ENCODE measurements at places on chromosomes 12 and 14.

DNA sequence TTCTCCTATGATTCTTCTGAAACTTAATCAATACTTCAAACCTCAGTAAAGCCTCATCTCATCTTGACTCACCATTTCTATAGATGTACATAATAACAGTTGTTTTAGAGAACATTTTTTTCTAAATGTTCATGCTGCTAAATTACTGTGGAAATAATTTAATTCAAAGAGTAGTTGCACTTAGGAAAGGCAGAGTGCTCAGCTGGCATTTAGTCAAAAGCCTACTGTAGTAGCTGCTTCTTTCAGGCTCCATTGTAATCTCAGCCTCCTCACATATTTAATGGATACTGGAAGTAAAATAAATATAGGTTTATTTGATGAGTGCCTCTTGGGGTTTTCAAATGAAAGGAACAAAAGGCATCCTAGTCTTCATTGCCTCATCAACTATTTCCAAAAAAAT is 325.0 kb downstream of the CCER1 start:
- H3K4me1 ChIP-seq, result no peaks in the 10 kb centered on the region
- no peaks in the 10 kb centered on the region for H3K27me3 ChIP-seq
- H3K27ac ChIP-seq, result no peak overlapping the region
- no peak overlapping the region for H3K4me3 ChIP-seq
- DNase-seq, result no peak

DNA sequence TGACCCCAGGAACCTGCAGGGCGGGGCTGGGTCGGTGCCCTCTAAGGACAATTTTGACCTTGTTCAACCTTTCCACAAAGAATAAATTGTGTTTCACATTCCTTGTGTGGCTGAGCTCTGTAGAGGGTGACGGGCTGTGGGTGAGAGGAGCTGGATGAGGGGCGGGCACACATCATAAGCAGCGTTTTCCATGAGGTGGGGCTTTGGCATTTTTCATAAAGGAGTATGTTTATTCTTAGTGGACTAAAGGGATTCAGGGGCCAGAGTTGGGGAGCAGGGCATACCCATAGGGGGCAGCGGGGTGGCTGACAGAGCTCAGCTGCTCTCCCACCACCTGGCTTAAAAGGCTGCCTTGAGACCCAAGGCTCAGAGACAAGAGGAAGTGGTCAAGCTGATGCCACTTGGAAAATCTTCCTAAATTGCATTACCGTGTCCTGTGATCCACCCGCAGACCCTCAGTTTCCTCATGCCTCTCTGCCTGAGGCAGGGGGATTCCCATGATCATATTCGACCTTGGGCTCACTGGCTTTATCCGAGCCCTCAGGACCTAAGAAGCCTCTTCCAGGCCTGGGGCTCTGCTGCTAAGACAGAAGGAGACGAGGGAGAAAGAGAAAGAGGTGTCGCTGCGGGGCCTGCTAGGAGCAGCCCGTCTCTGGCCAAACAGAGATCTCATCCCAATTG is 11.4 kb downstream of the MMP14 start:
- H3K4me1 ChIP-seq, result peaks cover 15% of the 10 kb centered on the region
- H3K36me3 ChIP-seq, result no peaks in the 10 kb centered on the region
- no peak for DNase-seq
- no peak overlapping the region for H3K27ac ChIP-seq
- peaks cover 5% of the 10 kb centered on the region for H3K27me3 ChIP-seq

DNA sequence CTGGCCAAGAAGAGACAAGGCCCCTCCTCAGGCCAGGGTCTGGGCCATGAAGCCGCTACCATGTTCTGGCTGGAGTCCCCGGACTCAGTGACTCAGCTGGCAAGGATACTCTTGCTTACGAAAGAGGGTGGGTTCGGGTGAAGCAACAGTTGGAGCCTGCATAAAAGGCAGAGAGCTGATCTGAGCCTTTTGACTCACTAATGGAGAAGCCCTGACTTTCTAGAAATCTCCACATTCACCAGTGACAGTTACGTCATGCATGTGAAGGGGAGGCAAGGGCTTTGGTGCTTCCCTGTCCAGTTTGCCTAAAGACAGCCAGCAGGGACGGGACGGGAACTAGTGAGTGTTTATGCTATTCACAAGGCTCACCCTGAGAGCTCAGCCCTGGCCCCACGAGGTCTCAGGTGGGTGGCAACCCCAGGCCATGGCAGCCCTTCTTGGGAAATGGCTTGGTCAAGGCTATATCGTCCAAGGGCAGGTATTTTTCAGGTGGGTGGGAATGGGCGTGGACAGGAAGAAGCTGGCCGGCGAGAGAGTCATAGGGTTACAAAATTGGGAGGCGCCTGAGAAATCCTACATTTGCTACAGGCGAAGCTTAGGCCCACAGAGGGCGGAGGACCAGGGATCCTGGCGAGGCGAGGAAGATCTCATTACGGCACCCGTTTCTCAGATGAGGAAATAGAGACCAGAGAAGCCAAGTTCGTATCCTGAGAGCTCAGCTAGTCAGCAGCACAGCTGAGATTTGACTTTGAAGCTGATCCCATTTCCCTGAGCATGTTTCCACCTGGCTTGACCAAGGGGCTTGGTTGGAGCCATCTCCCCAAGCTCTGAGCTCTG is 314.6 kb downstream of the BCL11B start:
- H3K4me3 ChIP-seq, result no peak overlapping the region
- H3K4me1 ChIP-seq, result peaks cover 8% of the 10 kb centered on the region
- DNase-seq, result peak; percentile 34
- peaks cover 2% of the 10 kb centered on the region for H3K27me3 ChIP-seq

DNA sequence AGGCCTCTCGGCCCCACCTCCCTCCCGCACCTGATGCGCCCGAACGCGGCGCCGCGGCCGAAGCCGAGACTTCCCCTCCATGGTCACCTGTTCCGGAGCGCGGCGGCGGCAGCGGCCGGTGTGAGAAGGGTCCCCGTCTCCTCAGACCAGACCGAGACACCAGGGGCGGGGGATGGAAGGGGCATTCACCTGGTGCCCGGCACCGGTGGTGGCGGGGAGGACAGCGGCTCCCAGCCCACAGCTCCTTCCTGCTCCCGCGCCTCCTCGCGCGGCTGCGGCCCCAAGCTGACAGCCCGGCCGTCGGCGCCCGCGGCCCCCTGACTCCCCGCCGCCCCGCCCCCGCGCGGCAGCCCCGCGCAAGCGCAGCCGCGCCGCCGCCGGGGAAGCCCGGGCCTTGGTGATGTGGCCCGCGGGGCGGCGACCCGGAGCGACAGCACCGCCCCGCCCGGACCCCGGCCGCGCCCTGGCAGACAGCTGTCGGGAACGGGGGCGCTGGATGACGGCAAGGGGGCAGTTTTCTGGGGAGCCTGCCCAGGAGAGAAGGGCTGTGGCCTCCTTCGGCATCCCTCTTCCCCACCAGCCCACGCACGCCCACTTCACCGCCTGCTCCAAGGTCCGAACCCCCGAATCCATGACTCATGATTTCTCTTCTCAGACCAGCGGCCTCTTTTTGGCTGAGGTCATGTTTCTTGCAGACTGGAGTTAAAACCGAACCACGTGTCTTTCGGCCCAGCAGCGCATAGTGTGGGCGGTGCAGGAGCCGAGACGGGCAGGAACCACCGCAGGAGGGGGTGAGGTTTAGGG is at the start of gene SLC41A2:
SLC41A2 (minus strand) TSS at position 290 of the 804 bp plus-strand sequence. CDS start 29,763 bp downstream, outside the sequence.
- H3K4me1 ChIP-seq, result peaks cover 23% of the 10 kb centered on the region
- H3K4me3 ChIP-seq, result peak within 1 kb of the TSS; percentile 81
- H3K36me3 ChIP-seq, result peaks cover 2% of the 10 kb centered on the region
- peak; percentile 82 for DNase-seq

- H3K27ac ChIP-seq, result no peak overlapping the region
- H3K4me3 ChIP-seq, result no peak overlapping the region
- DNase-seq, result no peak
- no peaks in the 10 kb centered on the region for H3K4me1 ChIP-seq
- H3K36me3 ChIP-seq, result no peaks in the 10 kb centered on the region
- peaks cover 2% of the 10 kb centered on the region for H3K27me3 ChIP-seq
Measured at GRCh38 chr12:88334271-88334670, 192.2 kb downstream of the TMTC3 start.

Data from activated CD8-positive, alpha-beta memory T cell treated with anti-CD3 and anti-CD28 coated beads, Interleukin-2, amount 10 ng/mL, durations not matched to agents 7 days and 5 days (primary cell).